ENCODE measurements at places on chromosomes 2 and 18.

DNA sequence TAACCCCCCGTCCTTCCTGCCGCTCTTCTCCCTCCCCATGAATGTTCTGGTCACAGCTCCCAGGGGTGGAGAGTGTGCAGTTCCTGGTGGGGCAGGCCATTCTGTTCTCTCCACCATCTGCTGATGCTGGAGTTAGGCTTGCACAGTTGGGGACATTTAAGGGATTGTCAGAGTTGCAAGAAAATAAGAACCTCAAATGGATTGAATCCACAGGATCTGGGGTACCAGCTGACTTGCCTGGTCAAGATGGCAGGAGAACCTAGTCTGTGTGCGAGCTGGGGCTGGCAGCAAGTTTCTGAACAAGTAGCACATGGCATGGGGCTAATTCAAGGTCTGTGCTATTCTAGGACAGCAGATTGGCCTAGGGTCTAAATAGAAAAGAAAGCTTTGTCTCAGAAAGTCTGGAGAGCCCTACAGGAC is 60.8 kb upstream of the TXNDC2 start:
- DNase-seq: no peak

- no peak for DNase-seq
Observed at GRCh38 chr2:98469862-98470544, 25.3 kb downstream of the INPP4A start.

DNA sequence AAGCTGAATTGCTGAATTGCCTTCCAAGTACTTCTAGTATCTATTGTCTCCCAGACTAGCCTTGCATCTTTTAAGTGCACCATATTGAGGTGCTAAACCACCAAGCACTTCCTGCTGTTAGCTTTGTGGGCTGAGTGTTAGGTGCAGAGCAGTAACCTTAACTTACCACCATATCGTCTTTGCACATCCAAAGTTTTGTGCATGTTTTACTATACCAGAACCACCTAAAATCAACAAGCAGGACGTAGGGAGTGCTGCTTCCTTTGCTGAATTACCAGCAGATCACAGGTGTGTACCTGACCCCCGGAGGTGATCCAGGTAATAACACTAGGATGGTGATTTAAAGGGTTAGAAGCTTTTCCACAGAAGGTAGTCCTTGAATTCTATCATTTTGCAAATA is 359.9 kb upstream of the HNRNPA3 start:
- no peak for DNase-seq

DNA sequence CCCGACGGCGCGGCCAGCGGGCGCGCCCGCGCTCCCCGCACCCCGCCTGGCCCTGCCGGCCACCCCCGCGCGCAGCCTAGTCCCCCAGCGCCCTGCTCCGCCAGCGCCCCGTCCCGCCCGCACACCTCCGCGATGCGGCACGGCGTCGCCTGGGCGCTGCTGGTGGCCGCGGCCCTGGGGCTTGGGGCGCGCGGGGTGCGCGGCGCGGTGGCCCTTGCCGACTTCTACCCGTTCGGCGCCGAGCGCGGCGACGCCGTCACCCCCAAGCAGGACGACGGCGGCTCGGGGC is 232 bp downstream of the SNED1 start:
- no peak for DNase-seq

DNA sequence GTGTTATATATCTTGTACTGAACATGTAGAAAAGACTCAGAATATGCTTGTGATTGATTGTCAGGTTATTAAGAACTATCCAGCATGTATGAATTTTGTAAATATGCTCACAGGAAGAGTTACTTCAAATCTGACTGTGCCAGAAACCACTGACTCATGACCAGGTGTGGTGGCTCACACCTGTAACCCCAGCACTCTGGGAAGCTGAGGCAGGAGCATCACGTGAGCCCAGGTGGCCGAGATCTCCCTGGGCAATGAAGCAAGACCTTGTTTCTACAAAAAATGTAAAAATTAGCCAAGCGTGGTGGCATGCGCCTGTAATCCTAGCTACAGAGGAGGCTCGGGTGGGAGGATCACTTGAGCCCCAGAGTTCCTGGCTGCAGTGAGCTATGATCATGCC is 126.6 kb downstream of the COMMD1 start:
- DNase-seq: no peak

Data from thoracic aorta (tissue), 2 donors.